ENCODE measurements at places on chromosomes 1 and 21.

- peak; percentile 9 for DNase-seq
Measured at GRCh38 chr1:210437781-210438180, 109.1 kb downstream of the HHAT start.

GRCh38 chr21:33825915-33826314 lies 89.7 kb downstream of the ATP5PO start:
- DNase-seq: peak; percentile 86

DNA sequence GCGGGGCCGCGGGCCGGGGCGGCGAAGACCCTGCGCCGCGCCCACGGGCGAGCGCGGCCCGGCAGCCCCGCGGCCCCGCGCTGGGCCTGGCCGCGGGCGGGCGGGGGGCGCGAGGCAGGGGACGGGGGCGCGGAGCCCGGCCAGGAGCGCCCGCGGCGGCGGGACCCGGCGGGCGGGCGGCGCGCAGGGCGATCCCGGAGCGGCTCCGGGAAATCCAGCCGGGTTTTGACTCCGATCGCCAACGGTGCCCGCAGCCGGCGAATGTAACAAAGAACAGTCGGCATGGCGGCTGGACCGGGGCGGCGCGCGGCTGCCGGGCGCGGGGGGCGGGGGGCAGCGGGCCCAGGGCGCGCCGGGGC lies 334 bp downstream of the PRDM15 start:
- peak; percentile 95 for DNase-seq

GRCh38 chr1:78048446-78048845 lies 2.7 kb downstream of the GIPC2 start:
- DNase-seq: no peak

DNA sequence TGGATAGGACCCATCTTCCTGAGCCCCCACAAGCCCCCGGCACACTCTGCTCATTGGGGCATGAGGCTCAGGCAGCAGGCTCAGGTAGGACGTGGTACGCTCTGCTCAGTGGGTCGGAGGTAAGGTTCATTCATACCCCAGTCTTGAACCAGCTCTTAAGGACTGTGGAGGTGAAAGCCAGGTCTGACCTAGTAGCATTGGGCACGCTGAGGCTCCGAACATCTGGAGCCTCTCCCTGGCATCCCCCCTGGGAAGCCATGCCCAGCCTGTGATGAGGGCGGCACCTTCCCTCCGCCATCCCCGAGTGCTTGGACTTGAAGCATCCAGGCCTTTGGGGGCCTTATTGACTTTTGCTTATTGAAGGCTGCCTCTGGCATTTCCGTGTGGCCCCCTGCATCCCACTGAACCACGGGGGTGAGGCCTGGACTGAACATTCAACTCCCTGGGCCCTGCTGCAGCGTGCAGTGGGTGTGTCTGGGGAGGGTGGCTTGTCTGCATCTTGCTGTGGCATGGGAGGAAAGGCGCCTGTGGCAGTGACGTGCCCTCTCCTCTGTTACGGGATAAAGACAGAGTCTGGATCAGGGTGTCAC lies 50.0 kb downstream of the FAAP20 start:
- DNase-seq: no peak

DNA sequence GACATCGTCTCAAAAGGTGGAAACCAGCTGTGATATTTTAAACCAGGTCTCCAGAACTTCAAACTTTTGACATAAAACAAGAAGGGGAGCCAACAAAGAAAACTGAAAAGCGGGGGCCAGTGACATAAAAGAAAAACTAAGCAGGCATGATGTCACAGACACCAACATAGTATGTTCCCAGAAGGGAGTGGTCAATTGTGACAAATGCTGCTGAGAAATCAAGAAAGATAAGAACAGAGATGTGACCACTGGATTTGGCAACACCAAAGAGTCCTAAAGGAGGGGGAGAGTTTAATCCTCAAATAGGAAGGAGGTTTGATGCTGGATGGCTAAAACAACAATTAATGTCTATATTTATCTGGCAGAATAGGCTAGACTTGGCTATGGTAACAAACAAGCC lies 2.3 kb upstream of the RNF19B start:
- DNase-seq: no peak

GRCh38 chr1:32431736-32432400 lies 33.0 kb upstream of the ZBTB8B start:
- DNase-seq: no peak

- no peak for DNase-seq
Measured at GRCh38 chr1:153349363-153350320, 1.0 kb upstream of the PGLYRP4 start.

DNA sequence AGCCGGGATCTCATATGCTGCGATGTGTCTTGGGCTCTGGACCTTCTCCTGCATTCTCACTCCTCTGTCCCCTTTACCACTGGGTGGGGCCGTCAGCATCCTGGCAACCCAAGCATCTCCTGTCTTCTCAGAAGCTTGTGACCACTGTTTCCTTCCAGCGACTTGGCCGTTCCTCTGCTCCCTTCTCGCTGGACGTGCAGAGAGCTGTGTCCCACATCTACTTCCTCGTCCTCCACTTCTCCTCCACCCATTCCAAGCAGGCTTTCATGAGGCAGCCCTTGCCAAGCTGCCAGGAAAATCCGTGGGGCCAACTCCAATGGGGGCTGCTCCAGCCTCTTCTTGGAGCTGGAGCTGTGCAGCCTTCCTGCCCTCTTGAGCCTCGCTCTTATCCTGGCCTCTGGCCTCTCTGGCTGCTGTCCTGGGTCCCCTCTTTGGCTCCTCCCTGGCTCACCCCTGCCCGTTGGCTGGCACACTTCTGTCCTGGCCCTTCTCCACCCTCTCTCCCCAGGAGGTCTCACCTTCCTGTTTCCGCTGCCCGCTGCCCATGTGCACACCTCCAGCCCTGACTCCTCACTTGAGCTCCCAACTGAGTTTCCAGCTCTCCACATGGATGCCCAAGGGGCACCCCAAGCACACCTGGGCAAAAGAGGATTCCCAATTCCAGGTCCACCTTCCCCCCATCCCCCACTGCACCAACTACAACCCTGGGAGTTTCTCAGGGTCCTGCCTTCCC lies 8.7 kb downstream of the FAM131C start:
- DNase-seq: peak; percentile 47

- DNase-seq: no peak
Measured at GRCh38 chr1:68565923-68566322, 69.0 kb upstream of the DEPDC1 start.

- no peak for DNase-seq
Measured at GRCh38 chr21:33406493-33406892, 3.3 kb downstream of the IFNGR2 start.

DNA sequence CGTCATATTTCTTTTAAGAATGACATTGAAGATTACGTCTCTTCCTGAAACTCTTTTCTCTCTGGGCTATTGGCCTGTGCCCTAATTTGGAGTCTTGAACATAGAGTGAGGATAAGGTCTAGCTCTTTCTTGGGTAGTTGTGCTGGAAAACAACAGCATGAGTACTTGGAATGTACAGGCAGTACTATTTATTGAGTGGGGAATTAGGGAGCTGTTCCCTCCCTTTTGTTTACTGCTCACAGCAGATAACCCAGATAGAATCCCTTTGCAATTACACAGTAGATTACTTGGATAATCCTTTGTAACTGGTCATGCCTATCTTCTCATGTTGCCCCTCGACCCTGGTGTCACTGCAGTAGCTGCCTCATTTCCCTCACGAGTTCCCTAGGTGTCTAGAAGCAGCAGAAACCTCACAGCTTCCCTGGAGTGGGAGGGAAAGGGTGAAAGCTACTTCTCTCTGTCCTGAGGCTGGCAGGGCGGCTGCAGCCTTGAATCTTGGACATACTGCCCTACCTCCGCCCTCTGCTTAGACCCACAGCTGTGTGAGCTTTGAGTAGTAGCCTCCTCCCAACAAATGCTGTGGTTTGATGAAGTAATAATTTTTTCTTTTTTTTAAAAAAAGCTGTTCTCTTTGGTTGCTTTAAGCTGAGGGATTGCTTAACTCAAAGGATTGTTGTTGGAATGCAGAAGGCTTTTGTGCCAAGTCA lies 70.6 kb downstream of the FGGY start:
- peak; percentile 90 for DNase-seq

DNA sequence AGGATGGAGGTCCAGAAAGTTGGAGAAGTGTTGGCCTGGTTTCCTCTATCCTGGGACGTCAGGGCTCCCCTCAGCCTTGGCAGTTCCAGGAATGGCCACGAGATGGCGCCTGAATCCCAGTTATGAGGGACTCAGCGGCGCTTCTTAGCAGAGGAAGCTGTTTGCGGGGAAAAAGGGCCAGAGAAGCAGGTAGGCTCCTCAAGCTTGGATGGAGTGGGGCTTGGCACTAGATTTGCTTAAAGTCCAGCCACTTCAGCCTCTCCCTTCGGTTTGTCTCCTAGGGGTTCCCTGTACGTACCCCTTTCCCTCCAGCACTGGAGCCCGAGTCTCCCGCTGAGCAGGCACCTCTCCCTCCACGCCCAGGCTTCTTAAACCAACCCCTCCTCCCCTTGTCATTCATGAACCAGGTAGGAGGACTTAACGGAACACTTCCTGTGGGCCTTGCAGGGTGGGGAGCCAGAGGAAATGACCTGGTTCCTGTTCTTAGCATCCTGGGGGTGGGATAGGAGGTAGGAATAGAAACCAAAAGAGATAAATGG lies 32.0 kb upstream of the TENT5B start:
- DNase-seq: peak; percentile 89

DNA sequence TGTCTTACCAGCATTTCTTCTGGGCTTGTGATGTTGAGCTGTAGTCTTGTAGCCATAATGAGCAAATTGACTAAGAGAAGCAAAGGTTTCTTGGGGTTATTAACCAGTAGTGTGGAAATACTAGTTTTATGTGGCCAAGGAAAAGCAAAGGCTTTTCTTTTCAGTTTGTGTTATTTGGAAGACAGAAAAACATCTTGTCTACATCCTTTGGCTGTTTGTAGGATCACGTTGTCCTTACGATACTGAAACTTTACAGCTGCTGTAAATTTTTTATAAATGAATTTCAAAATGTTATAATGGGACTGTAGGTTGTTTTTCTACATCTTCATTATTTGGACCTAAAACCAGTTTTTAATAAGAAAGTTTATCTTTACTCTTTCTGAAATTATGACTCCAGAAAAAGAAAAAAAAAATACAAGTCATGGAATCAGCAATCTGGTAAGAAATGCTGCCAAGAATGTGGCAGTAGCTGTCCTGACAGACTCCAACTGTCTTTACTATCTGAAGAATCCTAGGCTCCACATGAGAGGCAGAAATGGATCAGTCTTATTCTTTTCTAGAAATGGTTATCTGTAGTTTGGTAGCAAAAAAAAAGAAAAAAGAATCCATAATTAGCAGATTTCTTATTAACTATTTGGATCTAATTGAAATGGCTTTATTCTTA lies 41.6 kb upstream of the QSOX1 start:
- DNase-seq: no peak

GRCh38 chr1:182595641-182596240 lies 6.7 kb upstream of the RNASEL start:
- no peak for DNase-seq

DNA sequence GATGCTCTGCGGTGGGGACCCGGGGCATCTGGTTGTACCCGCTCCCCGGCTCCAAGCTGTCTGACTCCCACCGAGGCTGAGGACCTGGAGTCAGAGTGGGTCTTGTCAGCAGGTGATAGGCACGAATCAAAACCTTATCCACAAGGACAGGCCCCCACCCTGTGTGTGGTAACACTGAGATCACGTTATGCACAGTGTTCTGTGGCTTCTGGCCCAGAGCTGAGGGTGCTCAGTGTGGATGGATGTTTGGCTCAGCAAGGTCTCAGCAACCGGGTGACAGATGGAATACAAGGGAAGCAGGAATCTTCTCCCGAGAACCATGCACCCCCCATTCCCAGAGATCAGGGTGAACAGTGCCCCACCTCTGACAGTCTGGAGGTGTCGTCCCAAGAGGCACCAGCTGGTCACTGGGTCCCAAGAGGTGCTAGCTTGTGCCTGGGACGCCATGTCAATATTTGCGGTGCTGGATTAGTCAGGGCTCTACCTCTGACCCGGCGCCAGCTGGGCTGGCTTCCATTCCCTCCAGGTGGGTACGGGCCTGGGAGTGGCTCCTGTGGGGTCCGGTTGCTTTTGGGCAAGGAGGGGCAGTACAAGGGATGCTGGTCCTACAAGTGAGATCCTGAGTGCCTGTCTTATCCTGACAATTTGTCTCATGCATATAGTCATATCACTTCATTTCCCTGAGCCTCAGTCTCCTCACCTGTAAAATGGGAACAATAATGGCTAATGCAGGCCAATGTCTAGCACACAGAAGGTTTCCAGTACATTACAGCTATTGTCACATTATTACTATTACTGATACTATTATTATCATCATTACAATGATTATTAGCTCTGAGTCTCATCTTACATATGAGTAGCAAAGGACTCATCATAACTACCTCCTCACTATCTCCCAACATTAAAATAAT lies 957 bp downstream of the CAPN9 start:
- no peak for DNase-seq

All from muscle of leg (tissue), 16 donors.